ENCODE measurements at places on chromosomes 16 and 17.

- DNase-seq: no peak
Observed at GRCh38 chr16:4053301-4053845, 62.9 kb downstream of the ADCY9 start.

- no peak for DNase-seq
Observed at GRCh38 chr17:60293580-60294335, 98.2 kb downstream of the USP32 start.

DNA sequence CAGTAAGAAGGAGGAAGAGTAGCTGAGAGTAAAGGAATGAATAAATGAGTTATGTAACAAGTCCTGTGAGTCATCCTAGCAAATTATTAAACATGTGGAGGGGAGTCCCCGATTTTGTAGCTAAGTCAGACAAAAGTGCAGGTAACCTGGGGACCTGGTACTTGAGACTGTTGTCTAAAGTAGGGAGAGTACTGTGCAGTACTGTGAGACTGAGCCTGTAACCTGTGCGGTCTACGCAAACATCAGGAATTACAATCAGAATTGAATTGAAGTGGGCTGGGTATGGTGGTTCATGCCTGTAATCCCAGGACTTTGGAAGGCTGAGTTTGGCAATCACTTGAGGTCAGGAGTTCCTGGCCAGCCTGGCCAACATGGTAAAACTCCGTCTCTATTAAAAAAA is 35.7 kb downstream of the IKZF3 start:
- no peak for DNase-seq

- no peak for DNase-seq
Observed at GRCh38 chr16:79412783-79413225, 187.7 kb downstream of the MAF start.

DNA sequence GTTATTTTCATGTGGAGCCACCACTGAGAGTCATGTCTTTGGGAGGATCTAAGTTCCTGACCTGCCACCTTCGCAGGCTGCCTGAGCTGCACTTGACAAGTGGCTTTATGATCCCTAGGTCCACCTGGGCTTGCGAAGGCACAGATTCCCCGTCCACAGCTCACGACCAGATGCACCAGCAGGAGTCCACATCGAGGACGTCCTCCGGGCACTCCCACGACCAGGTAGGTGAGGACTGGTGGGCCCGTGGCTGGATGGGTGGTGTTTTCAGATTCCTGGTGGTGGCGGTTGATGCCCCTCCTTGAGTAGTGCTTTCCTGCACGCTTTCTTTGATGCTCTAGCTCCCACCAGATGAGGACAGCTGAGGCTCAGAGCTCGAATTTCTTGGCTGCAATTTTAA is 14.8 kb downstream of the FAM234A start:
- DNase-seq: no peak

GRCh38 chr17:10920558-10921108 is 82.7 kb upstream of the PIRT start:
- DNase-seq: no peak

DNA sequence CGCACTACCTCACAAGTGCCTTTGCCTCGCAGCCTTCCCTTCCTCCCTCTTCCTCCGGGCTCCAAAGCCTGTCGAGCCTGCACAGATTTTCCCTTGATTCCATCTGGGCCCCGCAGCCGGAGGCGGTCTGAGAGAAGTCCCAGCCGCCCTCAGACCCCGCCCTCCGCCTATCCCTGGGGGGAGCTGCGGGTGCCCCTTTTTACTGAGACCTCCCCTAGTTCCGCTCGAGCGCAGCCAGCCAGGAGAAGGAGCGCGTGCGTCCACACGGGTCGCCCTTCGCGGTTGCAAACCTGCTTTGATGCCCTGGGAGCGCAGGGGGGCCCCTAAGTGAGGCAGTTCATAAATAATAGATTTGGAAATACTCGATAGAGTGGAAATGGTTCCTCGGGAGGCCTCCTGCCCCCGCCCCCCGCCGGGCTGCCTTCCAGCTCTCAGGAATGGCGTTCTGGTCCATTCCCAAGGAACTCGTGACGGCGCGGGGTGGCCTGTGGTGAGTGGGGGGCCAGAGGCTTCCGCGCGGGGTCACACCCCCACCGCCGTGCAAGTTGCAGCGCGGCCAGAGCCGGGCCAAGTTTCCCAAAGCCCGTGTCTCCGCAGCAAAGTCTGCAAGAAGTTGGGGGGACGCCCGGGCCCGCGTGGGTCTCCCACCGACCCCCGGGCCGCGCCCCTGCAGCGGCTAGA is 610 bp downstream of the C16orf74 start:
- DNase-seq: no peak

Measured in activated naive CD8-positive, alpha-beta T cell treated with anti-CD3 and anti-CD28 coated beads, Interleukin-2, amount 50 U/mL, for 16 hours (primary cell).